CD4-positive, CD25-positive, alpha-beta regulatory T cell (primary cell): ENCODE measurements at places on chromosomes 5 and 9.
A peak's percentile ranks its signal among the peaks of the same experiment; 100 is the strongest.

DNA sequence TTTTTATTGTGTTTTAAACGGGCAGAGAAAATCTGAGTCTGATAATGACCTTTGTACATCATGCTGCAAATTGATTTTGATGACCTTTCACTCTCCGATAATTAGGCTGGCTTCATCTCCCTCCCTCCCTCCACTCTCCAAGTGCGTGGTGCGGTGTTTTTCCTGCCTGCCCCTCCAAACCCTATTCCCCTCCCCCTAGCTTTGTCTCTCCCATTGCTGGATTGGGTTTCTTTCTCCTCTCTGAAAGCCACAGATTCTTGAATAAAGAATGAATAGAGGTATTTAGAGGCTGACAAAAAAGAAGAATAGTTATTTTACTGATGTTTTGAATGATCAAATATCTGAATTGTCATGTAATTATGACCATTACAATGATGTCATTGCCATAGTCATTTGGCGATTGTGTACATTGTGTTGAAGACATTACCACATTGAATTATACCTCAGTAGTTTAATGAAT, 571.1 kb upstream of the ZNF608 start:
- DNase-seq: no peak

- DNase-seq: no peak
Measured at GRCh38 chr5:179162351-179163235, 102.4 kb downstream of the ZNF354C start.

GRCh38 chr5:174044466-174045254, 846 bp upstream of the NSG2 start:
- DNase-seq: no peak

GRCh38 chr5:56650386-56650785, 165.0 kb upstream of the MAP3K1 start:
- no peak for DNase-seq

GRCh38 chr5:177403792-177404640, 3.6 kb upstream of the PFN3 start:
- peak; percentile 89 for DNase-seq

- no peak for DNase-seq
Measured at GRCh38 chr9:78354324-78354973, 57.5 kb downstream of the PSAT1 start.

GRCh38 chr9:115349542-115349941, 231.6 kb upstream of the TNC start:
- DNase-seq: no peak
